NCI-H1092 treated with DMSO at 0.1 percent for 48 hours (cell line): ENCODE measurements at places on chromosomes 2 and 18.
A peak's percentile ranks its signal among the peaks of the same experiment; 100 is the strongest.

DNA sequence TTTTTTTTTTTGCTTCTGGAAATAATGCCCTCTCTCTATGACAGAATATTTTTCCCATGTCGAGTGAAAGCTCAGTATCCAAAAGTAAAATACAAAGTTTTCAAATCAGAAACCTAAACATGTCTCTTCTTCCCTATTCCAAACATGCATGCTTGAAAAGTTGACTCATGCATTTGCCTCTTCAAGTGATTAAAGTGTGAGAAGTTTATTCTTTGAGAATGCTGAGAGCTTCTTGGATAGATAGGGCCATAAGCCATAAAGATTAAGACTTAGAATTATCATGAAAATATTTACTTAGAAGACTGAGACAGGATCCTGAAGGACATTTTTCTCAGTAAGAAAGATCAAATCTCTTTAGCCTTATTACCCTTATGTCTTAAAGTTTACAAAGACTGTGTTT lies 98.6 kb upstream of the EPB41L5 start:
- no peak for DNase-seq

- DNase-seq = no peak
Measured at GRCh38 chr2:19649785-19650380, 251.9 kb downstream of the TTC32 start.

GRCh38 chr2:161426922-161427663 lies 11.0 kb downstream of the TBR1 start:
- DNase-seq = no peak

- peak; percentile 77 for DNase-seq
Measured at GRCh38 chr18:37450434-37451132, 115.0 kb downstream of the CELF4 start.

- DNase-seq = no peak
Measured at GRCh38 chr2:14936426-14936825, 303.9 kb downstream of the LRATD1 start.

DNA sequence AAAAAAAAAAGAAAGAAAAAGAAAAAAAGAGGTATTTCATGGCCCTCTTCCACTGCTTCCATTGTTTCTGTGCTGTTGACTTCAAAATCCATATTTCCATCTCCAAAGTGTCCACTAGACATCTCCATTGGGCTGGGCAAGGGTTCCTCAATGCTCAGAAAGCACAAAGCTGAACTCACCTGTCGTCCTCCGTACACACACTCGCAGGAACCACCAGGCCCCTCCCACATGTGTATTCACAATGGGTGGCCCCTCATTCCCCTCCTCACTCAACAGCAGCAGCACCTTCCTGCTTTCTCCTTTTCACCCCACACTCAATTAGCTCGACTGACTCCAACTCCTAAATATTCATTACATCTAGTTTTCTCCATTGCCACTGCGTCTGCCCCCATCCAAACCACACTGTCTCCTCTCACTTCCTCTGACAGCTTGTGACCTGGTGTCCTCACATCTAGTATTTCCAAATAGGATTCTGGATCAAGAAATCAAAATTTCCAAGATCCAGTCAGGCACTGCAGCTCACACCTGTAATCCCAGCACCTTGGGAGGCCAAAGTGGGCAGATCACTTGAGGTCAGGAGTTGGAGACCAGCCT lies 25.2 kb downstream of the OSBPL1A start:
- no peak for DNase-seq

- no peak for DNase-seq
Measured at GRCh38 chr2:212912445-212913103, 238.8 kb downstream of the IKZF2 start.

- DNase-seq = no peak
Measured at GRCh38 chr18:64645753-64646152, 496.9 kb upstream of the LINC00305 start.
